ENCODE measurements at places on chromosomes 3 and 15.

- no peak for DNase-seq
Measured at GRCh38 chr15:73934281-73934680, 8.0 kb downstream of the LOXL1 start.

GRCh38 chr15:33722005-33722672, 246.2 kb upstream of the CHRM5 start:
- no peak for DNase-seq

DNA sequence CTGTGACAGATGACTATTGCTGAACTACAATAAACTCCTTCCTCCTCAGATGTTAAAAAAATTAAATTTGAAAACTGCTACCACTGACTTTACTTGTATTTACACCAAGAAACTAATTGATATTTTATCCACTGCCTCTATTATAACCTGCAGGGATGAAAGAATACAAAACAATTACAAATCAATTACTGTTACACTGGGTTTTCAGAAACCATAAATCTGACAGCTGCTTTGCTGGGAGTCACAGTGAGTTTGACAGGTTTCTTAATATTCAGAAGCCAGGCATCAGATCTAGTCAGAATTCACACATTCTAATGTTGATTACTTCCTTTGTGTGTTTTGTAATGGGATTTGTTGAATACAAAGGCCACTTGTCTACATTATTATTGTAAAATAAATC, 252.6 kb upstream of the MRPL3 start:
- DNase-seq: no peak

DNA sequence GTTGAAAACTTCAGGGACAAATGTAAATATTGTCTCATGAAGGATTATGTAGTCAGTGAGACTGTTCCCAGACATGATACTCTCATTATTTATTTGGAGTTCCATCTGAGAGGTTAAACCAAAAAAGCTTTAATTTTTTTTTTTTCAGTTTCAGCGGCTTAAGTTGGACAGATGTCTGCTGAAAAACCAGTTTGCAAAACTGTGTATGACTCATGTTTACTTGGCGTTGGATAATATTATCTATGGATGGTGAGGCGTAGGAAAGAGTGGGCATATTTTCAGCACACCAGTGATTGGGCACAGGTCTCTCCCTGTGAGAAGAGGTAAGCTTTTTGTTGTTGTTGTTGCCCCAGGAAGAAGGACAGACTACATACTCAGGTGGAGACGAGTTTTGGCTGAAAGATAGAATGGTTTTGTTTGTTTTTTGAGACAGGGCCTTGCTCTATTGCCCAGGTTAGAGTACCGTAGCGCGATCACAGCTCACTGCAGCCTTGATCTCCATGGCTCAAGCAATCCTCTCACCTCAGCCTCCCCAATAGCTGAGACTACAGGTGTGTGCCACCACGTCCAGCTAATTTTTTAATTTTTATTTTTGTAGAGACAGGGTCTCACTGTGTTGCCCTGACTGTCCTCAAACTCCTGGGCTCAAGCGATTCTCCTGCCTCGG, 16.4 kb upstream of the ANXA2 start:
- peak; percentile 66 for DNase-seq

GRCh38 chr15:66907826-66908743, 157.3 kb upstream of the SMAD3 start:
- DNase-seq: no peak

DNA sequence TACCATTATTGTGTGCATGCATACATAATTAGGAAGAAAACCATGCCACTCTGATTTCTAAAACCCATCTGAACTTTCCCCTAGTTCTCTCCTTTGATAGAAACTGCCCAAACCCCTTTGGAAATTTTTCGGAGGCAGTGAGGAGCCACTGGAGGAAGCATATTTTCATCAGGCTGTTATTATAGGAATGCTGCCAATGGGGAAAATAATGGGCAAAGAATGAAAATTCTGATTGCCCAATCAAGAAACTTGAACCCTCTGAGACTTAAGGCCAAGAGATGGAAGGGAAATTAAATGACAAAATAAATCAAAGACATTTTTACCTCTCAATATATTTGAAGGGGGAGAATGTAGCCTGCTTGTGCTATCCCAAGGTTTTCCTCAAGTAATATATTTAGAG, 376.0 kb upstream of the PDZRN3 start:
- no peak for DNase-seq

DNA sequence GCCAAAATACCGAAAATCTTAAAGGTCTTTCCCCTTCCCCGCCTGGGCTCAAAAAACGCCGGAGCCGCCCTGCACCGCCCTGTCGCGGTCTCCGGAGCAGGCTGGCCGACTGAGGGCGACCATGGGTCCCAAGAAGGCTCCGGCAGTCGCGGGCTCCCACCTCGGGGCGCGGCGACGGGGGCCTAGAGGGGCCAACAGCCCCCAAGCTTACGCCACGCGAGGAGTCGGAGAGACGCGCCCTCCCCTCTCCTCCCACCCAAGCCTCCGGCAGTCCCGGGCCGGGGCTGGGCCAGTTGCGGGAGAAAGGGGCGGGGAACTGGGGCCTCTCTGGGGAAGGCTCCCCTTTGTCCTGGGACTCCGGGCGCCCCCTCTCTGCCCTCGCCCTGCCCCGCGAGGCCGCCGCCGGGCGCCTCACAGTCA, 69.2 kb downstream of the GOLGA8B start:
- DNase-seq: peak; percentile 3

GRCh38 chr3:33194303-33194702, 24.3 kb downstream of the SUSD5 start:
- DNase-seq: no peak

GRCh38 chr15:91844341-91844740, 9.2 kb upstream of the SLCO3A1 start:
- DNase-seq: no peak

GRCh38 chr15:67184208-67184925, 70.1 kb downstream of the AAGAB start:
- DNase-seq: no peak

DNA sequence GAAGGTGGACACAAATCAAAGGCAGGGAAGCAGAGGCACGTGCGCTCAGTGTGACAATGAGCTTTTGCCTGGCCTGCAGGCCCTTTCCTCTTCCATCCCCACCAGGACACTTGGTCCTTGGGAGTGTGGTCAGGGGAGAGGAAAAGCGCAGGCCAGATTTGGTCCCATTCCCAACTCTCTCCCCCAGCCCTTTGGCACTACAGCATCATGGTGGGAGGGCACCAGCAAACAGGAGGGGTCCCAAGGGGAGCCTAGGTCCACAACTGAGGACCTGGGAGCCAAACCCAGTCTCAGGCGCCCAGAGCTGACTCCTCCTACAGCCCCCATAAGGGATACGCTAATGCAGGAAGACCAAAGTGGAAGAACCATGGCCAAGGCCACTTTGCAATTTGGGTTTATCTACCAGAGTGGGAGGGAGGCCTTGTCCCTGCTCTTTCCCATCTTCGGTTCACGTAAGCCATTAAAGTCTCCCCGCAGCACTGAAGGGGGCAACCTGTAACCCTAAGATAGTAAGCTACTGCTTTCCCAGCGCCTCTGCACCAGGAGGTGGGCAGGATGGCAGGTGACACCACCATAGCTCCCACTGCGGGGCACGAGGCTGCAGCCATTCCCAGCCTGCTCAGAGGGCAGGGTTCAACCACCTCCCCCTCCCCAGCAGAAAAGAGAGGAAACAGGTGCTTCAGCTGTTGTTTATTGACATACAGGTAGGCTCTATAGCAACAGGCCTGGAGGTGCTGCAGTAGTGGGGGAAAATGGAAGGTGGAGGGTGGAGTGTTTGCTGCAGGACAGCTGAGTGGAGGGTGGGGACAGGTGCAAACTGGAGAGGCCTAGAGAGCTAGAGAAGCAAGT, 993 bp upstream of the GRAMD2A start:
- DNase-seq: no peak

DNA sequence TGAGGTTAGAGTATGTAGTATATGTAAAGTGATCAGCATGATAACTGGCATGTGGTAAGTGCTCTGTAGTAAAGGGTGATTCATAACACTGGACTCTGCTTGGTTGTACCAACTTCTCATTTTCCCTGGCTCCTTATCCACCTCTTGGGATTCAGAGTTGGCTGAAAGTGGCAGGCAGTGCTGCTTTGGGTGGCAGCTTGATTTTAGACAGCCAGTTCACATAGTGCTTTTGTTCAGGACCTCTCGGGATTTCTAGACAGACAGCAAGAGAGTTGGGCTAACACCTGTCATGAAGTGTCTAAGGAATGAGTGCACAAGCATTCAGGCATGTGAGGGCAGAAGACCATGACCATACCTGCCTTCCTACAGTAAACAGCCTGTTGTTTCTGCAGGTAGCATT, 69.0 kb downstream of the RBM6 start:
- peak; percentile 66 for DNase-seq

GRCh38 chr3:169218314-169218983, 445.1 kb downstream of the MECOM start:
- peak; percentile 53 for DNase-seq

DNA sequence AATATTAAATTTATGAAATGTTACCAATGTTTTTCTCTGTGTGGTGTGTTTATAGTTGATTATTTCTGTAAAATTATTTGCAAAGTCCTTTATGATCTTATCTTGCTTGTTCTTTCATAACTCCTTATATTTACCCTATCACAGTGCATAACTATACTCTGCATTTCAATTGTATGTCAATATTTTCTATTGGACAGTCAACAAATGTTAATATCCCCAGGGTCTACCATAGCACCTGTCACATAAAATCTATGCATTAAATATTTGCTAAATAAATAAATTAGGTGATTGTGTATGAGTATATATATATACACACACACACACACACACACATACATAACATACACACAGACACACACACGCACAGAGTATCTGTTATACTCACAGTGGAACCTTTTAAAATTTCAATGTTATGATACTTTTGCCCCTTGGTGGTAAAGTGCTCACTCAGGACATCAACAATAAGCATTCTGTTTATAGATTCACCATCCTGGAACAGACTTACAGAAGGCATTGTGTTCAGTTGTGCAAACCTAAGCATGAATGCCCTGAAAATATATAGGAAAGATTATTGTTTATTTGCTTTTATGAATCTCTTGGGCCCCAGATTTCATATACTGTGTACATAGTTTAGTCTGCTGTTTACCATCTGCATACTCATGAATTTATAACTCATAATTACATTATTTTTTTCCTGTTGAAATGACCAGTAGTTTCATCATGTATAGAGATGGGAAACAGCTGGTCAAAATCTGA, 443.7 kb downstream of the EPHA6 start:
- DNase-seq: no peak

DNA sequence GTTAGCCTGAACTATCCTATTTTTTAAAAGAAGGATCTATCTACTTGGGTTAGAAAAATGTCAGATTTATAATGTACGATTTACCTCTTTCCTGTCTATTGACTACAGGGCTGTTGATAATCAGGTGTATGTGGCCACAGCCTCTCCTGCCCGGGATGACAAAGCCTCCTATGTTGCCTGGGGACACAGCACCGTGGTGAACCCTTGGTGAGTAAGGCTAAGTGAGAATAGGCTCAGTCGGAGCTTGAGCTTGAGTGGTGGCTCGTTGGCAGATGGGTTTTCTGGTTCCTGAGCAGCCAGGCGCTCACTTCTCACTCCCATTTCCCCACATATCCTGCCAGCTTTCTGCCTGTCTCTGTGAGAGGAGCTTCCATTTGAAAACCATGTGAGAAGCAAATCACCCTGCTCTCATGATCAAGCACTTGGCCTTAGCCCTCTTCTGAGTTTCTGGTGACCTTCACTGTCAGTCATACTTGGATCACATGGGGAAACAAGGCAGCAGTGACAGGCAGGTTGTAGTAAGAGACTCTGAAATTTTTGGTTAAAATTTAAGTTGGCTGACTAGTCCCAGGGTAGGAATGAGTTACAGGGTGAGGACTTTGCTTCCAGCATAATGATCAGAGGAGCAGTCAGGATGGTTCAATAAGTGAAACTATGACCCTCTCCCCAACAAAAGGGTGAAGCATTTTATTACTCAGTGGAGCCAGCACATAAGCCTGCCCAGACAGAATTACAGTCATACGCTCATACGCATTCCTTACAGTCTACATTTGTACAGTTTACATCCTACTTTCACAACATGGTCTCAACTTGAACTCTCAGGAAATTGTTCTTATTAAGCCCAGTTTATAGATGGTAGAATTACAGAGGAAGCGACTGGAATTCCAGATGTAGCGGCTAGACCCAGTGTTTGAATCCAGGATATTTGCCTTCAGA, 18.0 kb downstream of the NIT2 start:
- no peak for DNase-seq

GRCh38 chr3:14322001-14322400, 80.4 kb upstream of the SLC6A6 start:
- no peak for DNase-seq

- no peak for DNase-seq
Measured at GRCh38 chr3:171321559-171322360, 138.4 kb downstream of the TNIK start.

DNA sequence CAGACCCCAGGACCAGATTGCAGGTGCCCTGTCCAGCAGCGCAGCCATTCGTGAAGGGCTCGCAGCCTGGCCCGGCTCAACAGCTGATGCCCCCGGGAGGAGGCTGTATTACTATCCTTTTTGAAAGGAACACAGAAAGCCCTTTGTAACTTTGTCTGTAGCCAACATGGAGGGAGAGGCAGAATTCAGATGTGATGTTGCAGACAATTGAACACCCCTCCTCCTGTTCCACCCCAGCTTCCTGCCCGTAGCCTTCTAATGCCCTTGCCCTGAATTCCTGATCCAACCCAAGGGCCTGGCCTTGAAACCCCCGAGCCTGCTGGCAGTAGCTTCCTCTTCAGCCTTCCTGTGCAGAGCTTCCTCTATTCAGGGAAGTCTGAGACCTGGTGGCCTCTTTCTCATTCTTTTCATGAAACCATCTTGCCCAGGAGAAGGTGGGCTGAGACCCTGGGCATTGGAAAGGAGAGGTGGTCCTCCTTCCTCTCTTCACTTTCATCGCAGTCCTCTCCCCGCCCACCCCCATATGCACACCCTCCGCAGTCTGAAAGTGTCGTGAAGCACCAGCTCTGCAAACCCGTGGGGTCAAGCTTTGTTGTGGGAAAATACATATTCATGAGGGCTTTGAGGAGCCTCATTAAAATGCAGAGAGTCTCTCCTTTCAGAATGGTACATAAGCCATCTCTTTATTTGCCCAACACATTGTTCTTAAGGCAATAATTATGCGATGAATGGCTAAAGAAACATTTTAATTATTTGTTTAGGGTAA, 109.2 kb downstream of the APBA2 start:
- no peak for DNase-seq

DNA sequence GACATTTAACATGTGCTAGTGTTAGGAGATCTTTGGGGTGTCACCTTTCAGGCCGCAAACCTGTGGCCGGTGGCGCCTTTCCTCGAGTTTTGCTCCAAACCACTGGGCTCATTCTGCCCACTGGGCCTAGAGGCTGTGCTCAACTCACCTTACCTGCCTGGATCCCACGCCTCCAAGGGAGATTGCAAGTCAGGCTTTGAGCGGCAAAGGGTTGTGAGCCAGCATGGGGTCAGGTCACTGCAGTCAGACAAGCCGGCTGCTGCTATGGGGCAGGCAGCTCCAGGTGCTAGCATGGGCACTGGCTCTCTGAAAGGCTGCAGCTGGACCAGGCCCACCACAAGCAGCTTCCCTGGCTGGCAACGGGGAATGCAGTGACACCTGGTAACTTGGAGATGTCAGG, 265.5 kb downstream of the ZBBX start:
- DNase-seq: no peak

Data from NCI-H226 (cell line).